ENCODE measurements at places on chromosomes 13 and 19.

- DNase-seq = no peak
These were observed 136.7 kb downstream of the ZDHHC20 start for GRCh38 chr13:21322327-21322965.

DNA sequence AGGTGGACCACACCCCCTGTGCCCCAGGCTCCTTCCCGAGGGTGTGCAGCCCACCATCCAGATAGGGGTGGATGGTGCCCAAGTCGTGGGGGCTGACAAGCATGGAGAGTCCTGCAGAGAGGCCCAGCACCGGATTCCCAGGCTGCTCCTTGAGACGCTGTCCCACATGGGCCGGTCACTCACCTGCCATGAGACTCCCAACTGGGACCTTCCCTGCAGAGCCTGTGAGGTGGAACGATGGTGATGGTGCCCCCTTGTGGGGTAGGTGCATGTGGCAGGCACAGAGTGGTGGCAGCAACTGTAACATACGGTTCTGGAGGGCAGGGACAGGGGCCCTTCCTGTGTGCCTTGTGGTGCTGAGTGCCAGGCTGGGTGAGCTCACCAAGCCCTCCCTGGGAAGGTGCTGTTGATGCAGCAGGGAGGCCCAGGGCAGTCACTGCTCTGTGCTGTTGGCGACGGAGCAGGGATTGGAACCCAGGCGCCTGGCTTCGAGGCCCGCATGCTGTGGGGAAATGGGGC lies 33.1 kb downstream of the PPP1R37 start:
- DNase-seq = peak; percentile 26

GRCh38 chr13:92739306-92739818 lies 487.2 kb upstream of the GPC6 start:
- DNase-seq = no peak

DNA sequence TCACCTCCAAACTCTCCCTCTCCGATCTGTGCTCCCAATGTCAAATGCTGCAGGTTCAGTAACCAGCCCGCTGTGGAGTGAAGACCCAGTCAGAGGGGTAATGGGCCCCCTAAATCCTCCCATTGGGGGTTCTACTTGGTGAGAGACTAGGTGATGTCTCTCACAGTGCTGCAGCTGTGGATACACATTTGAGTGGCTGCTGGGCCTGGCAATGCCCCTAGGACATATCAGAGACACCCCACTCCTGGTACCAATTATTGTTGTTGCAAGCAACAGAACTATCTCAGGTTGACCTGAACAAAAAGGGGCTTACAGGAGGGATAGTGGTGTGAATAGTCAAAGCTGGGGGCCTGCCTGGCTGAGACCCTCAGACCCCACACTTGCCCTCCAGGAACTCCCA lies 4.6 kb downstream of the MATK start:
- DNase-seq = no peak

Data from activated CD4-positive, CD25-positive, alpha-beta regulatory T cell treated with anti-CD3 and anti-CD28 coated beads, Interleukin-2, amount 50 U/mL, for 16 hours (primary cell).